Stimulated activated CD4-positive, alpha-beta T cell treated with anti-CD3 and anti-CD28 coated beads, Interleukin-15, amount 100 ng/mL, for 1 hour (primary cell): ENCODE measurements at places on chromosomes 12 and 14.

GRCh38 chr14:73745571-73746519 lies 31.7 kb upstream of the PNMA1 start:
- no peak for DNase-seq

DNA sequence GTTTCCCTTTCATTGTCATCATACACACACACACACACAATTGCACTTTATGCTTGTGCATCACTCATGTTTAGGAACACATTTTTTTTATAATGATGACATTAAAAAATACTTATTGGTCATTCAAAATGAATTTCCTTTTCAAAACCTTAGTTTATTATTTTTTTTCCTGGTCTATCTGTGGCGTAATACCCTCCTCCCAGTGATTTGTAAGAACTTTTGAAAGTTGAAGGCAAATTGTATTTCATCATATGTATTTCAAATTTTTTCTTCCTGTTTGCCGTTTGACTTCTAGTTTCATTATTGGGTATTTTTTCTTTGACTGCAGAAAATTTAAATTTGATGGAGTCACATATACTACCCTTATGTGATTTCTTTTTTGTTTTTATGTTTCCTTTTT lies 2.5 kb upstream of the LRRK2 start:
- no peak for DNase-seq

- no peak for DNase-seq
Measured at GRCh38 chr14:88452231-88452630, 66.8 kb downstream of the SPATA7 start.

GRCh38 chr12:92439420-92439805 lies 263.4 kb upstream of the PLEKHG7 start:
- DNase-seq = no peak

- DNase-seq = peak; percentile 57
Measured at GRCh38 chr12:124321040-124321481, 26.2 kb downstream of the RFLNA start.

DNA sequence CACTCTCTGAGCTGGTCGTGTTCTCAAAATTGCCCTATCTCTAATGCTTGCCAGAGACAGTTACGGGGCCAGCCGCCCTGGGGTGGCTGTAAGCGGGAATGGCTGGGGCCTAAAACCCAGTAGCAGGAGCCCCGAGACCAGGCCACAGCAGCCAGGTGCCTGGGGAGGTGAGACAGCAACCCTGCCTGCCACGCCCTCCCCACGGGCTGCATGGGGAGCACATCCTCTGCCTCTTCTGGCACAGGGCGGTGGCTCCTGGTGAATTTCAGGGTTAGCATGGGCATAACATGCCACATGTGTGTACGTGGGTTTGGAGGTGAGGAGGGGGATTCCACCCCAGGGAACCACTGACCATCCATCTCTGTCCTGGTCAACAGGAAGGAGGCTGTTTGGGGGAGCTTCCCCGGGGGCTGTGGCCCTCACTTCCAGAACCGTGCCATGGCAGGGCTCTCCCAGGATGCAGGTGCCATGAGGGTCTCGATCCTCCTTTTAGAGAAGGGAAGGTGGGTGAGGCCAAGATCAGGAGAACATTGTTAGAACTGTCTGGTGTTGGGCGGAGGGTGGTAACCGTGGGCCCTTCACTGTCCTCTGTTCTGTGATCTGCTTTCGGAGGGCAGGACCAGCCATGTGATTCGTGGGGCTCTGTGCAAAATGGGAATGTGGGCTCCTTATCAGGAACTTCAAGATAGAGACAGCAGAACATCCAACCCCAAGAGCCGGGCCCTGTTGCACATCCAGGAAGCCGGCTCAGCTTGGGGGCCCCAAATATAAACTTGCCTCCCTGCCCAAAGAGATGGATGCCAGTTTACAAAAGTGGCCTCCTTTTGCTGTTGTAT lies 312.2 kb upstream of the DIO3 start:
- no peak for DNase-seq

- no peak for DNase-seq
Measured at GRCh38 chr12:131231032-131231980, 277.6 kb downstream of the ADGRD1 start.

DNA sequence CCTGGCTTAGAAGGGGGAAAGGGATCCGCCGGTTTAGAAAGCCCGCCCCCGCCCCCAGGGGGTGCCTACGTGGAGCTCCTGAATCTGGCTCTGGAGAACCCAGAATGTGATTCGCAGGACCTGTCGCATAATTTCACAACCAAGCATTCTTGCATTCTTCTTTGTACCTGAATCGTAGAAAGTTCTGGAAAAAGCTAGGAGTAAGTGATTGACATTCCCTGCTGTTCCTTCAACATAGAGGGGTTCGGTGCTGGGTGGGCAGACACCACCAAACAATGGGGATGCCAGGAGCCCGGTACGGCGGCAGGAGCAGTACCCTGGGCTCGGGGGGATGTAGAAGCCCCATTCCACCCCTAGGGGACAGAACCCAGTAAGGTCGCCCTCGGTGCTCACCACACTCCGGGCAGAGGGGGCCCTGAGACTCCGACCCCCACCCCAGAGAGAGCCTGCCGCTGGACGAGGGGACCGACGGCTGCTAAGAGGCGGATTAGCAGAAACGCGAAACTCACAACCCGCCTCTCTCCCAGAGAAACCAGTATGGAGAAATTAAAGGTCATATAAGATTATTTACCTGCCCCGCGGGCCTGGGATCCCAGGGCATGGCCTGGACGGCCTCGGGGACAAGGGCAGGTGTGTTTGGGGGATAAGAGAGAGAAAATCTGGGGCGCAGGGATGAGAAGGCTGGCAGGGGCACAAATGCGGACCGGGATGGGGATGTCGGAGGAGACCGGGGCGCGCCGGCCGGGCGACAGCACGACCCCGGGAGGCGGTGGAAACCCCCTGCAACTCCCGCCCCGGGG lies 520 bp downstream of the CSRP2 start:
- DNase-seq = peak; percentile 0

GRCh38 chr12:45522227-45522626 lies 207.3 kb upstream of the ARID2 start:
- DNase-seq = no peak

DNA sequence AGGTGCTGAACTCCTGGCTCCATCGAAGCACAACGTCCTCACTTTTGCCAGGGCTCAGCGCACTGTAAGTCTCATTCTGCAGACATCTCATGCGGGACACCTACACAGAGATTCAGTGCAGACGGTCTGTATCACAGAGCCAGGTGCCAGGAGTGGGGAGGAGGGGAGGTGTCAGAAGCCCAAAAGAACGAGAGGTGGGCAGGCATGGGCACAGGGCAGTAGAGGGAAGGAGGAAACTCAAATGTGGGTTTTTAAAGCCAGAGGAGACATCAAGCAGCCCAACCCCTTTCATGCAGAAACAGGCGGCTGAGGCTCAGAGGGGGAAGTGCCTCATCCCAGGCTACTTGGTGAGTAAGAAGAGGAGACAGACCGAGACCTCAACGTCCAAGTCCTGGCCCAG lies 2.5 kb upstream of the LPAR5 start:
- no peak for DNase-seq

DNA sequence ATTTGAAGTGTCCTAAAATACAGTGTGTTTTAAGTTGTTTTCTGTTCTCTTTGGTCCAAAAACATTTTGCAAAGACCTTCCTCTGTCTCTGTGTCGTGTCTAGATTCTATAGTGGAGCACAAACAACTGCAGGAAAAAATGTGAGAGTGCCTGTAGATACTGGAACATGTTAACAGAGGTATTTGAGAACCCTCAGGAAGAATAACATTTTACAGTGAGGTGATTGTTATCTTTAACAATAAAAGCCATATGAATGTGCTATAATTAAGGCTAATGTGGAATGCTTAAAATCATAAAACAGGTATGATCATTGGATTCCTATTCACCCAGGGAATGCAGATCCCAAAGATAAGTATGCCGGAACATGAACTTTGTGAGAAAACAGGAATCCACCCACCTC lies 98.0 kb downstream of the SAMD4A start:
- no peak for DNase-seq

DNA sequence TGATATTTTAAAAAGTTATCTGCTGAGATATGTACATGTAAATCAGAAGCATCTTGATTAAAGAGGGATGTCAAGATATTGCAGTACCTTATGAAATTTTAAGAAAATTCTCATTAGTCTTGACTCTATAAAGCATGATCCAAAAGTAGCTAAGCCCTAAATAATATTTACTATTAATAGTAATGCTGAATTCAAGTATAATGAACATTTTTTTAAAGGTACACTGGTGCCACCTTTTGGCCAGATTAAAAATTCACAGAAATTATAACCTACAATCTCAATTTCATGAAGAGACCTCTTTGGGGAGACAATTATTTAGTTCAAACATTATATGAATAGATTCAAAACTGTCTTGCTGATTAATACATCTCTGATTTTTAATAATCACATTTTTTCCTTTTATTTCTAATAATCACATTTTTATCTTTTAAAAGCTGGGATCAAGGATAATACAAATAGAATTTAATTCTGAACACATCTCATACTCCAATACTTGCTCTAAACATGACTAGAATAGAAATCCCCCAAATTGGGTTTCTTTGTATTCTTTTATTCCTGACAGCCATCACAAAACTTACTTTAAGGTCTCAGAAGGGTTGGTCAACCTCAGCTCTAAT lies 13.4 kb downstream of the AKAP5 start:
- no peak for DNase-seq

DNA sequence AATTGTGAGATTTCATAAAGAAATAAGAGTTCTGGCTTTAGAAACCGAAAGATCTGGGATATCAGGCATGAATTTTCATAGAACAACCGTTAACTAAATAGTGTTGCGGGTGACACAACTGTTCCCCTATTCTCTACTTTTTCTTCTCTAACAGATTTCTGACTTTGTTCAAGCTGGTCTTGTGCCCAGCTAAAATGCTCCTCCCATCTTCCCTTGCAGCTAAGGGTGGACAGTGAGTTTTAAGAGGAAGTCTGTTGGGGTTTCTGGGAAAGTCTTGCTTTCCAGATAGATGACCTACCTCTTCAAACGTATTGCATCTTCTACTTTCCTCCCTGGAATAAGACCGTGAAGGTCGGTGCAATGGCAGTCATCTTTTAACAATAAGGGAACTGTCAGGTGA lies 18.7 kb downstream of the CCDC63 start:
- DNase-seq = no peak

- DNase-seq = no peak
Measured at GRCh38 chr12:100234166-100234565, 32.7 kb downstream of the DEPDC4 start.

GRCh38 chr12:122182887-122183587 lies at the start of gene LRRC43:
LRRC43 (plus strand) TSS chr12:122183123; CDS start chr12:122183145, 22 bp downstream.
- no peak for DNase-seq

DNA sequence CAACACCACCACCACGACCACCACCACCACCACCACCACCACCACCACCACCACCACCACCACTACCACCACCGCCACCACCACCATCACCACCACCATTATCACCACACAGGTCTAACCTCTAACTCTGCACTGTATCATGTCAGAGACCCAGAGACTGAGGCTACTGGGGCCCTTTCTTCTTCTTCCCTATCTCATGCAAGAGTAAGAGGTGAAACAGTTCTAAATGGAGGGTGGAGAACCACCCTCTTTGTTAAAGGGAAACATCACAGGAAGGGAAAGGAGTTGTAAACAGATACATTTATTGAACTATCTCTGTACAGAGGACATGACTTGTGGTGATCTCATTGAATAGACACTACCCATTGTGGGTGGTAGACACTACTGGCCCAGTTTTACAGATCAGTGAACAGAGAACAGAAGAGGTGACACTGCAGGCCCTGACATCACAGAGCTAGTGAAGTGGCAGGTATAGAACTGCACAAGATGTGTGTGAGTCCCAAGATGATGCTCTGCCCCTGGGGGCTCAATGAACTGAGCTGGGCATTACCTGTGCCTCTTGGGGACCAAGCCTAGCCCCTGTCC lies 91.6 kb downstream of the FOXN3 start:
- DNase-seq = no peak

- DNase-seq = no peak
Measured at GRCh38 chr12:115232455-115233156, 548.6 kb upstream of the TBX3 start.

- DNase-seq = no peak
Measured at GRCh38 chr12:24742378-24742777, 206.5 kb downstream of the BCAT1 start.

GRCh38 chr14:103770902-103771301 lies 55.3 kb downstream of the ZFYVE21 start:
- DNase-seq = no peak

- no peak for DNase-seq
Measured at GRCh38 chr12:86950043-86950442, 693.9 kb upstream of the MGAT4C start.

DNA sequence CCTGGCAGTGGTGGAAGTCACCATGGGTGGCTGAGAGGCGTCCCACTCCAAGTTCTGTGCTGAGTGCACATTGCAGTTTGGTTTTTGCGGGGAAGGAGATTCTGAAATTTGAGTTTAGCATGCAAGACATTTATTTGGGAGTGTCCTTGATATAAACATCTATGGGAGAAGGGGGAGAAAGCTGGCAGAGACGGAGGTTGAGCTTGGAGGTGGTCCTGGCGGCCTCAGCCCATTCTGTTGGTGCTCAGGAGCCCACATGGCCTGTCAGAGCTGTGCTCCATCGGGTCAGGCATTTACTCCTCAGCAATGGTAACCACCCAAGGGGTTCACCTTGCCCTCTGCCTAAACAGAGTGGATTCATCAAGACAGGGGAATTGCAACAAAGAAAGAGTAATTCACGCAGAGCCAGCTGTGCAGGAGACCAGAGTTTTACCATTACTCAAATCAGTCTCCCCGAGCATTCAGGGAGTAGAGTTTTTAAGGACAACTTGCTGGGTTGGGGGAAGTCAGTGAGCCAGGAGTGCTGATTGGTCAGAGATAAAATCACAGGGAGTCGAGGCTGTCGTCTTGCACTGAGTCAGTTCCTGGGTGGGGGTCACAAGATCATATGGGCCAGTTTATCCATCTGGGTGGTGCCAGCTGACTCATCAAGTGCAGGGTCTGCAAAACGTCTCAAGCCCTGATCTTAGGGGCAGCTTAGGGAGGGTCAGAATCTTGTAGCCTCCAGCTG lies 323.3 kb upstream of the TMEM132C start:
- DNase-seq = no peak

- peak; percentile 41 for DNase-seq
Measured at GRCh38 chr14:73743431-73743931, 29.3 kb upstream of the PNMA1 start.

- DNase-seq = no peak
Measured at GRCh38 chr12:105742567-105742874, 396.2 kb downstream of the NUAK1 start.

DNA sequence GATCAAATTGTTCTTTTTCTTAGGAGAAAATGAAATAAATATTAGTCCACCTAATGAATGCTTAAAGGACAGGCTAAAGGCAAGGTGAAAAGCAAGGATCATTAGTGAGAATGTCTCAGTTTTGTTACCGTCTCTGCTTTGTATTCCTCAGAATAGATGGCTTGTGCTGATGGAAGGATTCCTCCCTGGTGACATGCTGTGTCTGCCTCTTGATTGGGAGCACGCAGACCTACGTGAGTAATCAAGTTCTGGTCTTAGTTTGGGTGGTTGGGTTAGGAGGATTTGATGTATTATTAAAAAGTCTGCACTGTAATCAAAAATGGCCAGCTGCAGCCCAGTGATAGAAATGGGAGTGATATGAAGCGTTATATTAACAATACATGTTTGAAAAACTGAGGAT lies 78.8 kb upstream of the RTL1 start:
- no peak for DNase-seq
